ENCODE measurements at places on chromosomes 16 and 17. TPM values are rescaled to one million over a fixed set of nuclear protein-coding genes. Genes with fewer than 3 reads are reported as not detected.

- no peaks in the 10 kb centered on the region for H3K27me3 ChIP-seq
- H3K4me3 ChIP-seq, result no peak overlapping the region
- no peak for DNase-seq
- peak overlapping the region; percentile 68 for H3K27ac ChIP-seq
- peaks cover 62% of the 10 kb centered on the region for H3K4me1 ChIP-seq
These were observed 5.3 kb downstream of the ARHGAP17 start for GRCh38 chr16:25009822-25010221.

- DNase-seq, result no peak
- peaks cover 4% of the 10 kb centered on the region for H3K27me3 ChIP-seq
- no peak overlapping the region for H3K27ac ChIP-seq
- no peaks in the 10 kb centered on the region for H3K36me3 ChIP-seq
These were observed 233.1 kb upstream of the AXIN2 start for GRCh38 chr17:65794572-65794971.

- no peak overlapping the region for H3K4me3 ChIP-seq
- H3K27me3 ChIP-seq, result peaks cover 2% of the 10 kb centered on the region
- H3K36me3 ChIP-seq, result no peaks in the 10 kb centered on the region
- H3K27ac ChIP-seq, result no peak overlapping the region
- peaks cover 7% of the 10 kb centered on the region for H3K4me1 ChIP-seq
These were observed 8.9 kb downstream of the HID1 start for GRCh38 chr17:74963656-74964055.

DNA sequence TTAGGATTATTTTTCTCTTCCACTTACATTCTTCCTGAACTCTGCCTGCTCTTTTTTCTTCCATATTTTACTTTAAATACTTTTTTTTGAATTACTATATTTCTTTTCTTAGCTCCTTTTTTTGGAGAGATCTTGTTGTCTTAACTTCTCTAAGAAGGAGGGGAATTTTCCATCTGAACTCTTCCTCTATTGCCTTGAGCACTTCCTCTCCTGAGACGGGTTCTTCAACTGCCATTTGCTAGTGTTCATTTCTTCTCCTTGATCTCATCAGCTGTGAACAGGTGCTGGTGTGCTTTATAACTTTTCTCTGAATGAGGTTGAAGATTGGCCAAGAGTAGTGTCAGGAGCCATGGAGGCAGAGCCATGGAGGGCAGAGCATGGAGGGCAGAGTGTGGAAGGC, 15.1 kb upstream of the CD300LD start:
- peaks cover 25% of the 10 kb centered on the region for H3K27me3 ChIP-seq
- H3K4me1 ChIP-seq, result peaks cover 22% of the 10 kb centered on the region
- no peak overlapping the region for H3K27ac ChIP-seq

GRCh38 chr16:16164243-16164642, 59.1 kb downstream of the ABCC6 start:
- H3K4me1 ChIP-seq, result no peaks in the 10 kb centered on the region
- H3K27me3 ChIP-seq, result no peaks in the 10 kb centered on the region
- no peak overlapping the region for H3K27ac ChIP-seq
- no peak overlapping the region for H3K4me3 ChIP-seq
- H3K36me3 ChIP-seq, result no peaks in the 10 kb centered on the region

GRCh38 chr17:41058741-41059140, 1.2 kb downstream of the KRTAP2-3 start:
- no peaks in the 10 kb centered on the region for H3K36me3 ChIP-seq
- H3K4me1 ChIP-seq, result no peaks in the 10 kb centered on the region
- no peak for DNase-seq
- no peak overlapping the region for H3K4me3 ChIP-seq
- no peak overlapping the region for H3K27ac ChIP-seq

GRCh38 chr17:31459716-31460115, 68.2 kb downstream of the RAB11FIP4 start:
- no peak overlapping the region for H3K4me3 ChIP-seq
- H3K27ac ChIP-seq, result no peak overlapping the region
- no peak for DNase-seq
- peaks cover 8% of the 10 kb centered on the region for H3K4me1 ChIP-seq

DNA sequence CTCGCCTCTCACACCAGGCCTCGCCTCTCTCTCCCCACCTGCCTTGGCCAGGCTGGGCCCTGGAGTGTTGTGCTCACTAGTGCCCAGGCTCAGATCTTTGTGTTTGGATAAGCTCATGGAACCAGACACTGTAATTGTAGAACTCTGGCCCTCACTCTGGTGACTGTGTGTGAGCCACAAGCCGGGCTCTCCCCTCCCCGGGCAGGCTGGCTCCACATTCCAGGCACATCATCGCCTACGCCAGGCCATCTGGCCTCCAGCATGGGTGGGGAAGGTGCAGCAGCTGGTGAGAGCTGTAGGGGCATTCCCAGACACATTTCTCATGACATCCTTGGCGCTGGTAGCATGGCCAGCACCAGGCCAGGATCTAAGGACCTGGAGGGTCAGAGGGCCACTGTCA, 202.3 kb downstream of the RAB11FIP4 start:
- no peaks in the 10 kb centered on the region for H3K36me3 ChIP-seq
- H3K4me1 ChIP-seq, result peaks cover 5% of the 10 kb centered on the region
- H3K27me3 ChIP-seq, result no peaks in the 10 kb centered on the region
- DNase-seq, result no peak
- no peak overlapping the region for H3K4me3 ChIP-seq

DNA sequence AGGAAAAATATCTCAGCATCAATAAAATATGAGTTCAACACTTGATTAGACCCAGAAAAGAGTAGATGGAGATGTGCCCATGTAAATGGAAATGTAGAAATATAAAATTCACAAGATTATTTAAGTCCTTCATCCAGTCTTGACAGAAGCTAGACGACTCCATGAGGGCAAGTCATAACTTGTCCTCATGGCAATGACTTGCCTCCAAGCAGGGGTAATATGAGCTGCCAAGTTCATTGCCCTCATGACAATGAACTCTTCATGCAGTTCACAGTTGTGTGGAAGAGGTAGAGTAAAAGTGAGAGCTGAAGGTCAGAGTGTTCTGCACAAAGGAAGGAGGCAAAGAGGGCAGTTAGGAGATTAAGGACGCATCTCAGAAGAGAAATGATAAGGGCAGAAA, 22.3 kb downstream of the CDH11 start:
- H3K4me3 ChIP-seq, result no peak overlapping the region
- no peak overlapping the region for H3K27ac ChIP-seq
- H3K4me1 ChIP-seq, result no peaks in the 10 kb centered on the region

- DNase-seq, result no peak
- peaks cover 23% of the 10 kb centered on the region for H3K36me3 ChIP-seq
- no peak overlapping the region for H3K4me3 ChIP-seq
- H3K27me3 ChIP-seq, result no peaks in the 10 kb centered on the region
- no peak overlapping the region for H3K27ac ChIP-seq
These were observed 37.6 kb upstream of the LGALS9 start for GRCh38 chr17:27593232-27593856.

GRCh38 chr16:72827866-72828265, 220.1 kb downstream of the ZFHX3 start:
- H3K27me3 ChIP-seq, result no peaks in the 10 kb centered on the region
- H3K4me3 ChIP-seq, result no peak overlapping the region
- peaks cover 2% of the 10 kb centered on the region for H3K4me1 ChIP-seq
- no peak for DNase-seq

DNA sequence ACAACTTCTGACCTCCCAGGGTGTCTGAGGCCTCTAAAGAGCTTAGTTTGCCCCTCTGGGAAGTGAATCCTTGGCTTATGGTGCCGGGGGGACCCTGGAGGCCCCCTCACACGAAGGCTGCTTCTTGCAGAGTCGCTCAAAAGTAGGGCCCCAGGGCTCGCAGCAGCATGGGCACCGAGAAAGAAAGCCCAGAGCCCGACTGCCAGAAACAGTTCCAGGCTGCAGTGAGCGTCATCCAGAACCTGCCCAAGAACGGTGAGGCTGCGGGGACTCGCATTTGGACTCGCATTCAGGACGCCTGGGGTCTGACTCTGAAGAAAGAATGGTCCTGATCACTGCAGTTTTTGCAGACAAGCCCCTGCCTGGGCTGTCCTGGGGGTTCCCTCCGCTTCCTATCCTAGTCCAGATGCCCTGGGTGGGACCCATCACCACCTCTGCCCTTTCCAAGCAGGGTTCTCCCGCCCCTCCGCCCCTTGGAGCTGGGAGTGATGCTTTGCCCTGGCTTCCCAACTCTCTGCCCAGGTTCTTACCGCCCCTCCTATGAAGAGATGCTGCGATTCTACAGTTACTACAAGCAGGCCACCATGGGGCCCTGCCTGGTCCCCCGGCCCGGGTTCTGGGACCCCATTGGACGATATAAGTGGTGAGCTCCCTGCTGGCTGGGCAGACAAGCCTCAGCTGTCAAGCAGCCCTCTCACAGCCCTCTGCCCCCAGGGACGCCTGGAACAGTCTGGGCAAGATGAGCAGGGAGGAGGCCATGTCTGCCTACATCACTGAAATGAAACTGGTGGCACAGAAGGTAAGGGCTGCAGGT, 698 bp downstream of the ACBD4 start:
- peak overlapping the region; percentile 88 for H3K4me3 ChIP-seq
- H3K27ac ChIP-seq, result peak overlapping the region; percentile 84
- H3K27me3 ChIP-seq, result peaks cover 4% of the 10 kb centered on the region
- H3K36me3 ChIP-seq, result no peaks in the 10 kb centered on the region
- DNase-seq, result no peak
- peaks cover 25% of the 10 kb centered on the region for H3K4me1 ChIP-seq

DNA sequence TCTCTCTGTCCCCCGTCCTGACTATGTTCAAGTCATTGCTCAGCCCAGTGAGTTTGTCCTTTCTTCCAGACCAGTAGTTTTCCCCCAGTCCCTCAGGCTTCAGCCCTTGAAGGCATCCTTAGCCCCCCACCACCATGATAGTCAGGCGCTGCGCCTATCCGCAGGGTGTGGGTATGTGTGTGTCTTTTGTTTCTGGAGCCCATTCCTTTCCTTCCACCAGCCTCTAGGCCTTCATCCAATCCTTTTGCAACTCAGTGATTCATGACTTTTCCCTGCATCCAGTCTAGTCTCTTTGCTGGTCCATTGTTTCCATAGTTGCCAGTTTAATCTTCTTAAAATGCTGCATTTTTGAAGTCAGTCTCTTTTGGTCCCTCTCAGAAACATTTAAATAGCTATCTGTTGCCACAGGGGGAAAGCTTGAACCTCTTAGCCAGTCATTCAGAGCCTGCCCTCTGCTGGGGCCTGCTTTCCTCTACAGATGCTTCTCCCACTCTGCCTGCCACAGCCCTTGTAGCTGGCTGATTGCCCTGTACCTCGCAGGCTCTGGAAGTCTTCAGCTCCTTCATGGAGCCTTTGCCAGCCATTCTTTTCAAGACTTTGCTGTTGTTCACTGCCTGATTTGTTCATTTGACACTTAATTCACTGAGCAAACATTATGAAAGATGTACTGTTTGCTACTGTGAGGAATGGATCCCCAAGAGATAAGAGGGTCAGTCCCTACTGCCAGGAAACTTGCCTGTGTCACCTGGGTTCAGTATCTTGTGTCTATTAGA, 55.9 kb upstream of the ADCY7 start:
- H3K27me3 ChIP-seq, result no peaks in the 10 kb centered on the region
- DNase-seq, result peak; percentile 80
- peaks cover 28% of the 10 kb centered on the region for H3K36me3 ChIP-seq
- peak overlapping the region; percentile 41 for H3K27ac ChIP-seq

DNA sequence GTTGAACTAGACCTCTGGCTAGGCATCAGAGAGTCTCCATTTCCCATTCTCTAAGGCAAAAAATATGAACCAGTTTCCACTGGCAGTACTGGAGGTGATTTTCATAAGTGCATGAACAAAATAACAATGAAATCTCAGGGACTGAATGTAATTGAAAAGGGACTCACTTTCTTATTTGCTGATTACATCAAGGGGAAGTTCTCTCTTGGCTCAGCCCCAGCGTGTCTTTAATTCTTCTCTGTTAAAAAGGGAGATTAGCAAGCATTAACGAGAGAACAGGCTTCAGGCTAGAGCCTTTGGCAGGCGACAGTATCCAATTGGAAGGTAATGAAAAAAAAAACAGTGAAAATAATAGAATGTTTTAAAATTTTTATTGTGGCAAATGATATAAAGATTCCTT, 34.0 kb upstream of the ADAMTS18 start:
- DNase-seq, result no peak
- H3K36me3 ChIP-seq, result no peaks in the 10 kb centered on the region
- H3K4me1 ChIP-seq, result no peaks in the 10 kb centered on the region
- no peak overlapping the region for H3K27ac ChIP-seq
- H3K4me3 ChIP-seq, result no peak overlapping the region

- no peaks in the 10 kb centered on the region for H3K4me1 ChIP-seq
- no peaks in the 10 kb centered on the region for H3K36me3 ChIP-seq
- no peak overlapping the region for H3K4me3 ChIP-seq
- H3K27me3 ChIP-seq, result no peaks in the 10 kb centered on the region
- H3K27ac ChIP-seq, result no peak overlapping the region
These were observed 275.0 kb upstream of the CDH5 start for GRCh38 chr16:66091471-66091891.

GRCh38 chr17:3639981-3640596, 3.5 kb downstream of the CTNS start:
- H3K27ac ChIP-seq, result peak overlapping the region; percentile 85
- H3K36me3 ChIP-seq, result peaks cover 3% of the 10 kb centered on the region
- peak; percentile 43 for DNase-seq
- peaks cover 39% of the 10 kb centered on the region for H3K4me1 ChIP-seq
- peak overlapping the region; percentile 47 for H3K4me3 ChIP-seq
- no peaks in the 10 kb centered on the region for H3K27me3 ChIP-seq

DNA sequence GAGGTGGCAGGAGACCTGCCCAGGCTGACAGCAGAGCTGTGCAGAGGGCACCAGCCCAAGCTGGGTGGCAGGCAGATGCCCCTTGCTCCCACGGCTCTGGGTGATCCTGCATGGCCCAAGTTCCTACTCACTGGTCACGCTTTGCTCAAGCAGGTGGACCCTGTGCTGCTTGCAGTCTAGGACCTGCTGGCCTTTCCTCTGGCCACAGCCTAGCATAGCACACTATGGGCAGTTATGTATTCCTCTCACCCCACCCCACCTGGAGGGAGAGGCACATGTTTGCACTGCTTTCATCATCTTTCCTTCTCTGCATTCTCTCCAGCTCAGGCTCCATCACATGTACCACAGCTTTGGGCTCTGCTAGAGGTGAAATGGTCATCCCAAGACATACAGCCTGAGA, 19.6 kb upstream of the SREBF1 start:
- peaks cover 57% of the 10 kb centered on the region for H3K4me1 ChIP-seq
- DNase-seq, result no peak
- H3K4me3 ChIP-seq, result no peak overlapping the region
- H3K27ac ChIP-seq, result no peak overlapping the region

DNA sequence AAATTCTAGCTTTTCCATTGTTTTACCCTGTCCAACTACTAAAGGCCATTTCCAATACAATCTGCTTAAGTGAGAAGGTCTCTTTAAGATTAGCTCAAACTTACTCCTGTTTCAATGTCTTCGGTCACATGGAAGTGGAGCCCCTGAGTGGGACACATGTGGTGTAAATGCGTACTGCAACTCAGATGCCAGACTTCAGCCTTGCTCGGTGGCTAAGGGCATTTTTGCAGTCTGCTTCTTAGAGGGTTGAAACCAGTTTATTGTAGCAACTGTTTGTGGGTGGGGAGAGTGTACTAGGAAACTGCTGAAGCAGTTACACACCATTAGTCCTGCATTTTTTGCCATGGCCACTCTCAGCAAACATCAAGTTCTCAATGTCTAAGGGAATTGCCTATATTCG, 140.6 kb downstream of the PARN start:
- H3K4me3 ChIP-seq, result no peak overlapping the region
- DNase-seq, result no peak
- no peak overlapping the region for H3K27ac ChIP-seq

The KRT40 gene
- total RNA-seq, result not detected

The TNS4 gene
- 9.0 TPM for total RNA-seq

The MYH11 gene
- total RNA-seq, result not detected

The RNF43 gene
- total RNA-seq, result 0.05 TPM

The NUDT7 gene
- 2.5 TPM for total RNA-seq

The CDH8 gene
- total RNA-seq, result not detected

The NKD1 gene
- 0.44 TPM for total RNA-seq

The KRTAP2-3 gene
- not detected for total RNA-seq

The SLC6A2 gene
- total RNA-seq, result not detected

The CDH16 gene
- total RNA-seq, result not detected

The ATP2A1 gene
- total RNA-seq, result 2.1 TPM
